ENCODE measurements at places on chromosomes 2 and 18.
A peak's percentile ranks its signal among the peaks of the same experiment; 100 is the strongest.

- DNase-seq: no peak
These were observed 2.5 kb downstream of the PSTPIP2 start for GRCh38 chr18:46069524-46069923.

- DNase-seq: peak; percentile 80
These were observed 4.9 kb downstream of the FEV start for GRCh38 chr2:218979846-218980734.

- DNase-seq: peak; percentile 30
These were observed 488.4 kb downstream of the ADCYAP1 start for GRCh38 chr18:1392865-1393734.

- no peak for DNase-seq
These were observed at the start of gene STPG4 for GRCh38 chr2:47155091-47155876. STPG4 (minus strand) TSS chr2:47155308; CDS start chr2:47155251, 57 bp downstream.

DNA sequence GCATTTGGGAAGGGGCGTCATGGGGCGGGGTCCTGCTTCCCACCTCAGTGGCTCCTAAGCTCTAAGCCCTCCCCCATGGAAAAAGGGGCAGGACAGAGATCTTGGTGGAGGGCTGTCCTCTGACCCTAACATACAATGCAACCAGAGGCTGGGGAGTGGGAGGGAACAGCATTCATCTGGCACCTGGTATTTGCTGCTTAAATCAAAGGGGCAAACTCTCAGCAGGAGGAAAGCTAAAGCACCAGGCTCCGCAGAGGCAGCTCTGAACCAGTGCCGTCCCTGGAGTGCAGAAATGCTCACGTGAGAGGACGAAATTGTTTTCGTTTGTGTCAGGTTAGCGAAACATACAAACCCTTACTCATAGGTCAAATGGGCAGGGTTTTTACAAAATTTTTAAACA, 92.7 kb upstream of the PXDN start:
- peak; percentile 47 for DNase-seq

GRCh38 chr2:56671973-56672569, 488.3 kb downstream of the CCDC85A start:
- DNase-seq: no peak

Measured in NCI-H1417 treated with DMSO at 0.1 percent for 48 hours (cell line).